ENCODE measurements at places on chromosomes 3 and 15. TPM values are rescaled to one million over a fixed set of nuclear protein-coding genes. Genes with fewer than 3 reads are reported as not detected.

The TWF2 gene
- total RNA-seq, result 51.7 TPM

The IDH2 gene
- total RNA-seq, result 242 TPM

The DOCK3 gene
- total RNA-seq, result 2.8 TPM

The NAA80 gene
- 5.8 TPM for total RNA-seq

The C3orf70 gene
- 3.1 TPM for total RNA-seq

The ARF4 gene
- total RNA-seq, result 80.1 TPM

The PRICKLE2 gene
- 21.0 TPM for total RNA-seq

The APBA2 gene
- total RNA-seq, result 0.73 TPM

The POLQ gene
- total RNA-seq, result 0.79 TPM

DNA sequence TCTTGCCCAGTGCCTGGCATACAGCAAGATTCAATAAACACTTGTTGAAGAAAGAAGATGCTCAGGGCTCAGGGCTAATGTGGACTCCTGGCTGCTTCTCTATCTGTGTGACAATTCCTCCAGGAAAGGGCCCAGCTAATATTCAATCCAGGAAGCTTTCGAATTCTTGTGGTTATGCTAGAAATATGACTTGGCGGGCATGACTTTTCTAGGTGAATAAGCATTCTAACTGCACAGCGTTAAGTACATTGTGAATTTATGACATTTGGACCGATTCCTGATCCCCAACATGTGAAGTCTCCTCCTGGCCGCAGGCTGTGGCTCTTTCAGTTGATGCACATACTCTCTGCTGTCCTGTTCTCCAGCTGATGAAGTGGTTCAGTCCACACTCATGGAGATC is 117.0 kb downstream of the IMPG2 start:
- no peak for DNase-seq

GRCh38 chr3:195040094-195040493 is 230.9 kb downstream of the XXYLT1 start:
- DNase-seq, result no peak

DNA sequence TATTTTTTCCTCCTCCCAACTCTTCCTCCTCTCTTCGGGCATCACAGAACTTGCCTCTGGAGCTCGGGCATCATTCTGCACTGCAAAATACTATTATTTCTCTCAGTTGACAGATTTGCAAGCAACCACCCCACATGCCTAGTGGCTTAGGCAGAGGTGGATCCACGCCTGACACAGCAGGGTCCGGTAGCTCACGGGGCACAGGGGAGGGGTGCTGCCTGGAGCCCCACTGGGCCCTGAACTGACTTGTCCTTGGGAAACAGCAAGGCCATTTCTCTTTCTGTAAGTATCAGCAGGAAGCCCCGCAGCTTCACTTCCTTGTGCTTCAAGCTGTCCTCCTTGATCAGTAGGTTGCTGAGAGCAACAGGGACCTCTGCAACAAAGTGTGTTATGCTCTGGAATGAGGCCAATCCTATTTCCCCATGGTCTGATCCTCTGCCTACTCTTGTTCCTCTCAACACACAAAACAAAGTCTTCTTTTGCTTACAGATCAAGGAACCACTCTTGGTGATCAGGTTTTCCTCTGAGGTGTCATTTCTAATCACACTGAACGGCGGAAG is 69.1 kb downstream of the FAM174B start:
- DNase-seq, result no peak

- no peak for DNase-seq
Measured at GRCh38 chr15:25989327-25989726, 126.2 kb upstream of the ATP10A start.

- no peak for DNase-seq
Measured at GRCh38 chr3:6531153-6531552, 329.8 kb upstream of the GRM7 start.

DNA sequence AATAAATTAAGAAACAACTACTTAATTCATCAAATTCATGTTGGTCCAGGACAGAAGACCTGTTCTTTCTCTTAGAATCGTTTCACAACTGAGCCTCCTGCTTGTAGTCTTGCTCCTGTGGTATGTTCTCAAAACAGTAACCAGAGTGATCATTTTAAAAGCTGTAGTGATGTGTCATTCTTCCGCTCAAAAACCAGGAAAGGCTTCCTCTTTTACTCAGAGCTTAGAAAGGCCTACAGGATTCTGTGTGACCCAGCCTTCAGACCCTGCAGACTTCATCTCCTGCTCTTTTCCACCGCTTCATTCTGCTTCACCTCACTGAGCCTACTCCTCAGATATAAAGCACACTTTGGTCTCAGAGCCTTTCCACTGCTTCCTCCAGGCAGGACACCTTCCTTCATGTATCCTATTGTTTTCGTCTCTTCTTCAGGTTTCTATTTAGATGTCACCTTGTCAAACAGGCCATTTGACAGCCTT is 22.7 kb downstream of the ST6GAL1 start:
- DNase-seq, result no peak

DNA sequence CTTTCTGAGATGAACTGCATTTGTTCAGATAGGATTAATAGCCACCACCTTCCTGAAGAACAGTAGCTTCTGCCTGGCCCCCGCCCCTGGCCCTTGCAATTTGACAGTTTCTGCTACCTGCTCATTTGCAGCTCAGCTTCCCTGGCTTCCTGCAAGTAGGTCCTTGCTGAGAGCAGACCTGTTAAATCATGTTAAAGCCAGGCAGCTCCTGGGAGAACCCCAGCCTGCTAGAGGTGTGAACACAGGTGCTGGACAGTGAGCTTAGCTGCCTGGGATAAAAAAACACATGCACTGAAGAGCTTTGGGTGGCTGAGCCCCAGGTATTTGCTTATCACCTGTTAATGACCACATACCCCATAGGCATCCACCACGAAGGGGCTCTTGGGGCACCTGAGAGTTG is 143.4 kb downstream of the PTPRG start:
- no peak for DNase-seq

GRCh38 chr3:70580021-70580420 is 267.6 kb upstream of the MDFIC2 start:
- no peak for DNase-seq

- peak; percentile 75 for DNase-seq
Measured at GRCh38 chr3:169146179-169146665, 517.3 kb downstream of the MECOM start.

GRCh38 chr3:98994128-98994762 is 92.8 kb upstream of the DCBLD2 start:
- no peak for DNase-seq

- no peak for DNase-seq
Measured at GRCh38 chr15:71302861-71303410, 187.7 kb downstream of the THSD4 start.

DNA sequence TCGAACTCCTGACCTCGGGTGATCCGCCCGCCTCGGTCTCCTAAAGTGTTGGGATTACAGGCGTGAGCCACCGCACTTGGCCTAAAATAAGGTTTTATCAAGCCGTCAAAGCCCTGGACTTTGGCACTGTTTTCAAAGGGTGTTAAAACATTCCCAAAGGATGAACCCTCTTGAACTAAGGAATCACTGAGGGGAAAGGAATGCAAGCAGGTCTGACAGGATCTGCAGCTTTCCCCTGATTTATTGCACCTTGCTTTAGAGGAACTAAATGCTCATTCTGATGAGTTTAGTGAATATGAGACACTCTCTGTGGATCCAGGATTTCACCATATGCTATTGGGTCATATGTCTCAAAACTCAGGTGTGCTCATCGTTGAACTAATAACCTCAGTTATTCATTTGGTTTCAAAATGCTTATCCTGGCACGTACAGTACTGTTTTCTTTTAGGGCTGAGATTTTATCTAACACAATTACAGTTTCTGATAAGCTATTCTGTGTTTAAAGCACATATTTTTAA is 63.0 kb upstream of the TSC22D2 start:
- DNase-seq, result no peak

- no peak for DNase-seq
Measured at GRCh38 chr3:157147099-157147803, 12.7 kb downstream of the CCNL1 start.

DNA sequence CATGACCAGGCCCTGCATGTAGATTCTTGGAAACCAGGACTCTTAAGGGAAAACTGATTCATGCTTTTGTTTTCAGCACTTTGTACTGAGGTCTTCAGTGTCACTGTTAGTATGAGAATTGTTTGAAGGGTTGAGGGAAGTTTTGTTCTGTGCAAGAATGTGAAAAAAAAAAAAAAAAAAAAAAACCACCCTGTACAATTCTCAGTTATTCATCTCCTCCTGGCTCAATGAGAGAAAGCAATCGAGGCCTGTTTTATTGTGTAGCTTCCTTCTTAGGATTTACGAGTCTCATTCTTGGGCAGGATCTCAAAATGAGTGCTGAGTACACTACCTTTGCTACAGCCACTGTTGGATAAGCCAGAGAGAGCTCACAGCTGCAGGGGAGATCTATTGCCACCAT is 469.5 kb downstream of the CNTN4 start:
- no peak for DNase-seq

Data from left cardiac atrium (tissue), 4 donors.